NCI-H526 treated with DMSO at 0.1 percent for 48 hours (cell line): ENCODE measurements at places on chromosomes 2 and 18.

DNA sequence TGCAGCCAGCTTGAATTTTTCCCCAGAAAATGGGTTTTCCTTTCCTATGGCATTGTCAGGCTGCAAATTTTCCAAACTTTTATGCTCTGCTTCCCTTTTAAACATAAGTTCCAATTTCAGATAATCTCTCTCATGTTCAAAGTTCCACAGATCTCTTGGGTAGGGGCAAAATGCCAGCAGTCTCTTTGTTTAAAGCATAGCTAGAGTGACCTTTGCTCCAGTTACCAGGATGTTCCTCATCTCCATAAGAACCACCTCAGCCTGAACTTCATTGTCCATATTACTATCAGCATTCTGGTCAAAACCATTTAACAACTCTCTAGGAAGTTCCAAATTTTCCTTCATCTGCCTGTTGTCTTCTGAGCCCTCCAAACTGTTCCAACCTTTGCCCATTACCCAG lies 68.3 kb downstream of the SGPP2 start:
- no peak for DNase-seq

DNA sequence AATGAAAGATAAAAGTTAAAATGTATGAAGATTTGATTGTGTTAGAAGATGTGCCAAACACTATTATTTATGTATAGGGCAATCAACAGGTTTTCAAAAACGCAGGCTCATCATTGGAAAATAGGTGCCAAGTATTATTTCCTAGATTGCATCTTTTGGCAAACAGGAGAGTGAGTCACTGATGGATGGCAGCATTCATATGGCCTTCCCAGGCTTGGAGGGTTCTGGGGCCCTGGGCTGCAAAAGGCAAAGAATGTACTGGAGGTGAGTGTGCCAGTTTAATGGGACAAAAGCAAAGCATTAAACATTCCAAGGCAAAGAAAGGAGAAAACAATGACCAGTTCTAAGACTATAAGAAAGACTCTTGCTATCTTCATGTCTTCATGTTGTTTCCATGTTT lies 379.4 kb downstream of the RIT2 start:
- DNase-seq = no peak

- DNase-seq = no peak
Observed at GRCh38 chr2:89848763-89849368, 1157.4 kb downstream of the RPIA start.

GRCh38 chr2:218648088-218648786 lies 11.2 kb downstream of the ZNF142 start:
- no peak for DNase-seq

DNA sequence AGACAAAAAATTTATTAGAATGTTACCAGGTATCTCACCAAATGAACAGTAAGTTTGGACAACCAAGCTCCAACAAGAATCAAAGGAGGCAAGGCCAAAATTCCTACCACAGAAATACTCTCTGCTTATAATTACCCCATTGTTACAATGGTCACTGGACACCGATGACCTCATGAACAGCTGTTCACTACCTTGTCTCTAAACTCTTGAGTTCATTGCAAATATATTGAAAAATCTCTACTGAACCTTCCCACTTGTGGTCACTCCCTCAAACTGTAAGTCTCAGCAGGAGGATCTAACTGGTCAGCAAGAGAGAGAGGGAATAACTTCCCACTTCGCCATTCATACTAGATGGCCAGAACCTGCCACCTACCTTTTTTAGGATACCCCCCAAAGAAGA lies 50.0 kb downstream of the ERBB4 start:
- DNase-seq = no peak

- DNase-seq = no peak
Observed at GRCh38 chr2:78541088-78541450, 484.4 kb upstream of the REG3G start.

- no peak for DNase-seq
Observed at GRCh38 chr18:63762518-63762917, 12.7 kb upstream of the SERPINB7 start.

- DNase-seq = no peak
Observed at GRCh38 chr2:73928963-73929347, 2.3 kb downstream of the DGUOK start.

DNA sequence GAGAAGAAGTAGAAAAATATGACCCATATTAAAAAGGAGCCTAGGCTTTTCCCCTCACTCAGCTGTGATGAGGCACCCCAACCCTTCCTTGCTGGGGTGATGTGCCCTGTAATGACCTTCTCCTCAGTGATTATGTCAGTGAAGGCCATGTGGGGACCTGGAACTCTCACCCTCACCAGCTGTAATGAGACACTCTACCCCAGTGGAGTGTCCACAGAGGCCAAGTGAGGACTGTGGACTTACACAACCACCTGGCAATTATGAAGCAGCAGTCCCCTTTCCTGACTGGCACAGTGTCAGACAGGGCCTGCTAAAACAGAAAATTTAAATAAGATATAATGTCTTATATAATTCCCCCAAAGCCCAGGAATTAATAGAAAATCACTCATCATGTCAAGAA lies 54.2 kb downstream of the SEMA4F start:
- DNase-seq = no peak

- no peak for DNase-seq
Observed at GRCh38 chr18:62788111-62788510, 72.8 kb downstream of the PHLPP1 start.

DNA sequence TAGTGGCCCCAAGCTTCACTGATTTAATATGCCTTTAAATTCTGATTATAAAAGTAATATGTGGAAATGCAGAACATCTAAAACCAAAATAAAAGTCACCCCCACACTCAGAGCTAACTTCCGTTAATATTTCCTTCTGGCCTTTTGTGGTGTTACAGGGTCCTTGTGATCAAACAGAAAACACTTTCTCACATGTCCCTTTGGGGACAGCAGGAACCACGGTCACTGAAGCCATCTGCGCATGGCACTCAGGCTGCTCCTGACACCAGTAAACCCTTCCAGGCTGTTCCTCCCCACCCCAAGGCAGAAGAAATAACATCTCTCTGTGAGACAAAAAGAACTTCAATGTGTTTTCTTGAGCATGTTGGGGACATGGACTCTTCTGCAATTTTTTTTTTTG lies 25.1 kb upstream of the GPR17 start:
- DNase-seq = no peak

DNA sequence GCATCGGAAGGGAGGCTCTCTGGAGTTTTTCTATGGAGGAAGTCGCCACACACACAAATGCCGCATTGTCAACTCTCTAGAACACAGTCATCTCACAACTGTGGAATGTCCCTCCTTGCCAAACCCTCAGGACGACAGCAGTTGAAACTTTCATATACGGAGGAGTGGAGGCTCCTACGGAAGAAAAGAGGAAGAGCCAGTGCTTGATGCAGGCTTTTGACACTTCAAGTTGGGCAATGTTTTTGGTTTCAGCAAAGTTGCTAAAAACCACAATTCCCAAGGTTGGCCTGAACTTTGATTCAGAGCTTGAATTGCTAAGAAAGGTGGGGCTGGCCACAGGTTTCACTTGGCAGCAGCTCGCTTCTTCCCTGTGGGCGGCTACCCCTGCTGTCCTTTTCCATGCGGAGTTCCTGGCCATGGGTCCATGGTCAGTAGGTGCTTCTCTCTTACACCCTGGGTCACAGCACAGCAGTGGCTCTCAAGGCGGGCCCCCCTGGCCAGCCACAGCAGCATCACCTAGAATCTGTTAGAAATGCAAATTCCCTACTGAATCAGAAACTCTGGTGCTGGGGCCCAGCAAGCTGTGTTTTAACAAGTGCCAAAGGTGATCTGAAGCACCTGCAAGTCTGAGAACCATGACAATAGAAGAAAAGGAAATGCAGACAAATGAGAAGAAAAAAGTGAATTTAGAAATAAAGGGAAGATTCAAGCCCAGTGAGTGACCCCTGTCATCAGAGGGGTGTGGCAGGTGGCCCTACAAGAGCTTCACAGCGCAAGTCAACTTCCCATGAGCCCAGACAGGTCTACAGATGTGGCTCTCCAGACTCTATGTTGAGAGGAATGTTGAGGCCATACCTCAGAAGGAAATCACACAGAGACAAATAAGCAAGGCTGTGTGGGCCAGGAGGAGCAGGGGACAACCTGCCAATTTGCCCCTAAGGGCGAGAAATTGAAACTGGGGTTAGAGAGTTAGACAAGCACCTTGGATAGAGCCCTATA lies 856.4 kb downstream of the RNF144A start:
- no peak for DNase-seq

DNA sequence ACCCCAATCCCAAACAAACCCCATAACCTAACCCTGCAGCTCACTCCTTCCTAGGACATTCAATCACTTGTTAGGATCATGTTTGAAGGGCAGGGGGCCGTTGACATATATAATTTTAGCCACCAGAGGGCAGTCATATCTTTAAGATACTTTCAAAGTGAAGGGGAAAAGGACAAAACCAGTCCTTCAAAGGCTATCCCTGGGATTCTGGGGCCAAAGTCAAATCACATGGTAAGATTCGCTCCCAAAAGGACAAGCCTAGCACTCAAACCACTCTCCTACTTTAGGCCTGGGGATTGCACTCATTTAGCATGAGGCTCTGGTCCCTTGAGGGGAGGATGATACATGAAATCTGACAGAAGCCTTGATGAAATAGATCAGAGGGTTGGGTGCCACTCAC lies 44.6 kb downstream of the HAUS1 start:
- DNase-seq = peak; percentile 1

DNA sequence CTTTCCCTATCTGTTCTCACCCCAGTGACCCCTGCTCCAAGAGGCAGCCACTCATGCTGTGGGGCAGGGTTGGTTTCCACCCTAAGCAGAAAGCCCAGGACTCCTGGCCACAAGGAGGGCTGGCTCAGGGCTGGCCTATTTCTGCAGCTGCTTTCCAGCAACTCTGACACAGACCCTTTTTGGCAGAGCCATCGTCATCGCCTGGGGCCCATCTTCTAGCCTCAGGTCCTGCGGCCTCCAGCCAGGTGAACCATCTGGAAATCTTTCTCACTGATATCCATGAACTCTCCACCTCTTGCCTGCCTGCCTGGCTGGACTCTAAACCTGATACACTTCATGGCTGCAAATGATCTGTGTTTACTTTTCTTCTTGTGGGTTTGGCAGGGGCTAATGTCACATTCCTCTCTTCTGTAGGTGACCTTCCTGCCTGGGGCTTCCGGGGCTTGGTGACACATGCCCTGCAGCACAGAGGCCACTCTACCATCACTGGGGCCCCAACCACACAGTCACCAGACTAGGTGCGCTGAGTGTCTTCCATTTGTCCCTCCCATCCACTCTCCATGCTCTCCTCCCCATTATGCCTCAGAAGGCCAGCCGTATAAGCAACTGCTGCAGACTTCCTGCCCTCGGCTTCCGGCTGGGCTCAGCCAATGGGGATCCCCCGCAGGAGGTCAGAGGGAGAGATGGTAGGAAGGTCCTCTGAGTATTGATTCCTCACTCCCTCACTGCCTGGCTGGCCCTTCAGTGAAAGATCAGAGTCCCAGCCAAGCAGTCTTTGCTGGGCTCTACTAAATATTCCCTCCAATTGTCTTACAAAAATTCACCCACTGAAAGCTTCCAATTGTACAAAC lies 9.7 kb upstream of the COPS8 start:
- DNase-seq = no peak
